ENCODE measurements at places on chromosomes 12 and 14. TPM values are rescaled to one million over a fixed set of nuclear protein-coding genes. Genes with fewer than 3 reads are reported as not detected.

PIWIL1 gene
- polyA plus RNA-seq, result not detected

PIANP gene
- 0.09 TPM for polyA plus RNA-seq

PAPLN gene
- polyA plus RNA-seq, result 9.3 TPM

TMTC1 gene
- 19.2 TPM for polyA plus RNA-seq

ZC2HC1C gene
- polyA plus RNA-seq, result 5.5 TPM

LMO3 gene
- 74.8 TPM for polyA plus RNA-seq

KCNC2 gene
- polyA plus RNA-seq, result not detected

PITPNM2 gene
- 9.2 TPM for polyA plus RNA-seq

ZC3H14 gene
- 22.7 TPM for polyA plus RNA-seq

KNTC1 gene
- polyA plus RNA-seq, result 3.0 TPM
